Activated CD8-positive, alpha-beta memory T cell treated with anti-CD3 and anti-CD28 coated beads, Interleukin-2, amount 10 ng/mL, durations not matched to agents 7 days and 5 days (primary cell): ENCODE measurements at places on chromosomes 6 and 20. TPM values are rescaled to one million over a fixed set of nuclear protein-coding genes. Genes with fewer than 3 reads are reported as not detected.

DNA sequence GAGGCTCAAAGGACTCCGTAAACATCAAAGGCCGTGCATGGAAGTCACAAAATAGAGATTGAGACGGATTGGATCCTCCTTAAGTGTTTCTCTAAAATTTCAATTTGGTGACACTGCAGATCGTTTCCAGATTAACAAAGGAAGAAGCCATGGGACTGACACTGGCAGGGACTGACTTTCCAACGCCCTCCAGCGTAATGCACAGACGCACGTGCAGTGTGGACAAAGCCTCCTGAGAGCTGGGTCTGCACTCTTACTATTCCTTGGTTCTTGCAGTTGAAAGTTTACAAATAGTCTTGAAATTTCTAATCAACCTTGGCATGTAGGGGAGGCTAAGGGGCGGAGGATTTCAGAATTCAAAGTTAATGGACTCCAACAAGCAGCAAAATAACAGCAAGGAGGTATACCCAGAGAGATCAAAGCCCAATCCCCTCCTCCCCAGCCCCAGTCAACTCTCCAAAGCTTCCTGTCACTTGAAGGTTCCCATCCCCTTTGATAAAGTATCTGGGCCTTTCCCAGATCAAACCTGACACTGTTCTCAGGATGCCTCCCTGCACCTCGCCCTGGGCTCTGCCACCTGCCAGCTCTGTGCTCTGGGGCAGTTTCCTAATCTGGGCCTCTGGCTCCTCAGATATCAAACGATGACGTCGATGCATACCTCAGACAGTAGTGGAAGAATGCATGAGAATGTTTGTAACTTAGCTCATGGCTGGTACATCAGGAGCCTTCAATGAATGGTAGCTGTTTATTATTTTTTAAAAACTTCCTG lies 106.5 kb upstream of the TRAF3IP2 start:
- peaks cover 50% of the 10 kb centered on the region for H3K36me3 ChIP-seq
- DNase-seq = no peak
- no peaks in the 10 kb centered on the region for H3K27me3 ChIP-seq
- peak overlapping the region; percentile 73 for H3K27ac ChIP-seq

SGK2 gene
- total RNA-seq = not detected

SLC35F1 gene
- total RNA-seq = not detected

DNA sequence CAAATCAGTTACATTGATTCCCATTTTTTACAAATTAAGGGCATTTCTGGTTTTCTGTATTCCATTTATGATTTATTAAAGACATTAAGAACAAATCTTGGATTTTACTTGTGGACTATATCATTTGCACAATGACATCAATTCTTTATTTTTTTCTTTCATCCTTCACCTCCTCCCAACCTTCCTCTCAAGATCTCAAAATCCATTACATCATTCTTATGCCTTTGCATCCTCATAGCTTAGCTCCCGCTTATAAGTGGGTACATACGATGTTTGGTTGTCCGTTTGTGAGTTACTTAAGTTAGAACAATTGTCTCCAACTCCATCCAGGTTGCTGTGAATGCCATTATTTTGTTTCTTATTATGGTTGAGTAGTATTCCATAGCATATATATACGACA lies 752.8 kb downstream of the CD109 start:
- no peaks in the 10 kb centered on the region for H3K36me3 ChIP-seq
- H3K4me1 ChIP-seq = no peaks in the 10 kb centered on the region
- H3K27me3 ChIP-seq = no peaks in the 10 kb centered on the region
- no peak overlapping the region for H3K4me3 ChIP-seq

- DNase-seq = no peak
- H3K4me3 ChIP-seq = no peak overlapping the region
Measured at GRCh38 chr6:117613920-117614560, 11.7 kb upstream of the GOPC start.

DNA sequence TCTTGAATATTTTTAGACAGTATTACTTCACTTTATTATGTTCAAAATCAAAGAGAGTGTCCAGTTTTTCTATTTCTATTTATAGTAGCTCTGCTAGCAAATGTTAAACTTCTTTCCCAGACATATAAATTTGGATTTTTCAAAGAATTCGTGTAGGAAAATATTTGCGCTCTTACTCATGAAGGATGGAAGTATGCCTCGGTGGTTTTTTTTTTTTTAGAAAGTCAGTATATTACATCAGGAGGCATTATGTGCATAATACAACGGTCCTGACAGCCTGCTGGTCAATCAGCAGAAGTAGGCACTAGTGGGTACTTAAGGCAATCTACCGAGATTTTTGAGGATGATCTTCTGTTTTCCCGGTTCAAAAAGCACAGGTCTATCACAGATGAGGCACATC lies 249.3 kb downstream of the TBX18 start:
- no peak overlapping the region for H3K27ac ChIP-seq
- no peak for DNase-seq
- no peaks in the 10 kb centered on the region for H3K4me1 ChIP-seq
- no peaks in the 10 kb centered on the region for H3K36me3 ChIP-seq
- no peak overlapping the region for H3K4me3 ChIP-seq
